CD4-positive, alpha-beta T cell treated with Interferon gamma for 1 hour (primary cell): ENCODE measurements at places on chromosomes 3 and 15.

- DNase-seq, result no peak
Measured at GRCh38 chr3:155572085-155572484, 172.8 kb downstream of the PLCH1 start.

DNA sequence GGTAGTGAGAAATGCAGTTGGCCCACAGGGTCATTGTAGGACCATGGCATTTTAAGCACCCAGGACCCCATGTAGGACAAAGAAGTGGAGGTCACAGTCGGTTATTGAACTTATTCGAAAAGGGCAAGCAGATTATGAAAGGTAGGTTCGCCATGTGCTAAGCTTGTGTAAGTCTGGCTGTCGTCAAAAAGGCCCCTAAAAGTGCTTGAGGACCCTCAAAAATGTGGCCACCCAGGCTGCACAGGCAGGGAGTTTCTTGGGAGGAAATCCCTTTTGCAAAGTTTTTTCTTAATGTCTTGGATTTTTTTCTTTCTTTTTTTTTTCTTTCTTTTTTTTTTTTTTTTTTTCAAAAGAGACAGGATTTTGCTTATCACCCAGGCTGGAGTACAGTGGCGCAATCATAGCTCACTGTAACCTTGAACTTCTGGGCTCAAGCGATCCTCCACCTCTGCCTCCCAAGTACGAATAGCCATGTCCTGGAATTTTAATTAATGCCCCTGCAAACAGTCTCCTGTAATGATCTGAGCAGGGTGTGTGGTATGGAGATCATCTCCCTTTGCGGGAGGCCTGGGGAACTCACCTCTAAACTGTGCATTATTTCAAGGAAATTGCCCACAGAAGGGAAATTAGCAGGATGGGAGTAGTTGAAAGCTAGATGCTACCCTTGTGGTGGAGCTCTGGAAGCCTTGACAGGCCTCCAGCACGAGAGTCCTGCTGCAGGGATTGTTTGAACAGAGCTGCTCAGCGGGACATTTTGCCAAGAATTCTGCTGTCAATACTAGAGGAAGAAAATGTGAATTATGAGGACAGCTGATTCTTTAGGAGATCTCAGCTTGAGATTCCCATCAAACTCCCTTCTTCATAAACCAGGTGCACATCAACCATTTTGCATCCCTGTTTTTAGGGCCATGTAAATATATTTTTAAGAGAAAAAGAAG, 28.4 kb downstream of the THSD4 start:
- no peak for DNase-seq

DNA sequence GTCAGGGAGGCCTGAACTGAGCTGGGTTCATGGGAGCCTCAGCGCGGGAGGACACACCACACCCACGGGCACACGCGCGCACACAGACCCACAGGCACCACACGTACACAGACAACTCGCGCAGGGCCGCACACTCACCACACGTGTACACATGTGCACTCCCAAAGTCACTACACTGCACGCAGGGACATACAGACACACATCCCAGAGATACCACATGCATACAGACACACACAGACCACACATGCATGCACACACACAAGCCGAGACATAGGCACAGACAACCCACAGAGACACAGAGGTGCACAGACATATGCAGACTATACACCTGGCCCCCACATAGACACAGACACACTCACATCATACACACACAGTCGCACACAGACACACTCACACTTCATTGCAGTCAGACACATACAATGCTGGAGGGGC, 1.1 kb upstream of the MGLL start:
- no peak for DNase-seq

- DNase-seq, result no peak
Measured at GRCh38 chr3:39420543-39420942, 14.0 kb downstream of the RPSA start.

- DNase-seq, result no peak
Measured at GRCh38 chr3:119279101-119279554, 15.1 kb upstream of the ARHGAP31 start.

DNA sequence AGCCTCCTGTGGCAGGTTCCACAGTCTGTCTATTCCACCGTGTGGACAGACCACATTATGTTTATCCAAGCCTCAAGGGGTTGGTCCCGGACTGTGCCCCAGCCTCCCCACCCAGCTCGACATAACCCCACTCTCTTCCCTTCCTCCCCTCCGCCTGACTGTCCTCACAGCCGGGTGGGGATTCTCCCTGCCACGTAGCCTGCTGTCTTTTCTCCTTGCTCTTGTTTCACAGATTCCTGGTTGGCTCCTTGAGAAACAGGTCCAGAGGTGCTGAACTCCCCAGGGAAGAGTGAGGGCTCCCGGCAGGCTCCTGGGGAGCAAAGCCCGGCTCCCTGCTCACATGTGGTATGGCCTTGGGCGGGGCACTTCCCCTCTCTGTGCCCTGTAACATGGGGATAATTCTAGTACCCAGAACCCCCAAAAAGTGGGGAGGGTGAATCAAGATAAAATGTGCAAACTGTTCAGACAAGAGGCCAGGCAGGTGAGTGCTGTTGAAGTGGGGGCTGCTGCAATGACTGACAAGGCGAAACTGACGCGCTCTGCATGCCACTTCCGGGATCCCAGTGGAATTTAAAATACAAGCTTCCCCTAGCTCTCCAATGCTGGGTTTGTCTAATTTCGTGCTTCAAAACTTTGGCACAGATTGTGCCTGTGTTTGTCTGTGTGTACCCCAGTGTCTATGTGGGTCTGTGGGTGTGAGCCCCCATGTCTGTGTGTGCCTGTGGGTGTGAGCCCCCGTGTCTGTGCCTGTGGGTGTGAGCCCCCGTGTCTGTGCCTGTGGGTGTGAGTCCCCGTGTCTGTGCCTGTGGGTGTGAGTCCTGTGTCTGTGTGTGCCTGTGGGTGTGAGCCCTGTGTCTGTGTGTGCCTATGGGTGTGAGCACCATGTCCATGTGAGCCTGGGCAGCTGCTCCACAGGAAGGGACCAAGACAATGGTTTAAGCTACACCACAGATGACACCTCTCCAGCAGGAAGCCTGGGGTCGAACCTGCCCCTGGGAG, 160.6 kb upstream of the IQSEC1 start:
- DNase-seq, result peak; percentile 51

DNA sequence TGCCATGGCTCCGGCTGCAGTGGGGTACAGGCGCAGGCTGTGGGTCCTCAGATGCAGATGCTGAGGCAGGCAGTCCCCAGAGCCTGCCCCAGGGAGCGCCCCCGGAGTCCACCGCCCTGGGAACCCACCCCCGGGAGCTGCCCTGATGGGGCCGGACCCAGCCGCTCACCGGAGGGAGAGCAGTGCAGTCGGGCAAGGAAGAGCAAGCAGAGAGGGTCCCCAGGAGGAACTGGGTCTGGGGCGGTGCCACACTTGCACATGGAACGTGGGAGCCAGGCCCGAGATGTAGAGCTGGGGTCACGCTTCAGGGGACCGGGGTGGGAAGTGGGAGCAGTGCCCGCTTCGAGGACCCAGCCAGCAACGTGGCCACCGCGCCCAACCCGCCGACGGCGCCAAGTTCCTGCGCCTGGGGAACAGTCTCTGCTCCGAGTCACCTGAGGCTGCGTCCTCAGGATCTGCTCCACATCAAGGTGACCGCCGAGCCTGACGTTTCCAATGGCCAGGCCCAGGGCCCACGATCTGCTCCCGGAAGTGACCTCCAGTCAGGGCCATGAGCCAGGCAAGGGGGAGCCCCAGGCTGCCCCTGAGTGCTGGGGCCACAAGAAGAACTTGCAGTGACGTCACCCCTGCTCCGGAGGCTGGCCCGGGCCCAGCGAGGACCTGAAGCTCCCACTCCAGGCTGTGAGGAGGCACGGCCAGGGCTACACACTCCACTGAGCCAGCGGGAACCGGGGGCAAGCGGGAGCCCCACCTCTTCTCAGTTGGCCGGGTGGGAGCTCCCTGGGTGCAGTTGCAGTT, 27.0 kb upstream of the TFG start:
- DNase-seq, result no peak

DNA sequence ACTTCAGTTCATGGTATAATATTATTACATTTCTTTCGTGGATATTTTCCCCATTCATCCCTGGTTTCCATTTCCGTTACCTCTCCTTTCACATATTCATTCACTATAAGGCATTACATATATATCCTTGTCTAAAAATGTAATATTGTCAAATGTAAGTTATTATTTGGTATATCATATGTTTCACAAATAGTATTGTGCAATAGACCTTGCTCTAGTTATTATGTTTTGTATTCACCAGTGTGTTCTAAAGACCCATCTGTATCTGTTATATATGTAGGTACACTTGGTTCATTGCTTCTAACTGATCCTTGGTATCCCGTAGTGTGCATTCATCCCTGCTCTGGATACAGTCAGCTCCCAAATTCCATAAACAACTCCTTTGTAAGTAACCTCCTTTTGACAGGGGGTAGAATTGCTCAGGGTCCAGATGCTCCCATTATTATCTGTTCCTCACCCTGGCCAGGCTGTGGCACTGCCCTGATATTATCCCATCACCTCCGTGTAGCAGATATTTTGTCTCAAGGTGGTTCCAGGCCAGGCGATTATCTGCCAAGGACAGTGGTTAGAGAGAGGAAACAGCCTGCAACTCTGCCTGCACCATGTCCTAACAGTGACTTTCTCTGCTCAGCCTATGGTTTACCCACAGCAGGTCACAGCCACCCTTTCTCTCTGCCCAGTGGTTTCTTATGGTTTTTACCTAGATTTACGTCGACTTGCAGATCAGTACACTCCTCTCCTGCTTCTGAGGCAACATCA, 29.2 kb downstream of the PAQR9 start:
- no peak for DNase-seq

DNA sequence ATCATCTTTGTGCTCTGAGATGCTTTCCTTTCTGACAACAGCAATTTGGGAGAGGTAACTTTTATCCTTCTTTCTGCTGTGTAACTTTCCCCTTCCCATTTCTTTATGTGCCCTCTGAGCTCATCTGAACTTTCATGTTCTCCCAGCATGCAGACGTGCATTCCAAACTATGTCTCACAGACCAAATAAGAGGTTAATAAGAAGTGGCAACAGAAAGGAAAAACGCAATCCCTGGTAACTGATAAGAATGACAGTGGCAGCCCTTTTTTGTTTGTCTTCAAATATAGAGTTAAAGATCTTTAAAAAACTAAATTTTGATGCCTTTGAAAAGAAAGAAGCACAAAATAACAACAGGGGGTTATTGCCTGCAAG, 533.4 kb downstream of the FOXP1 start:
- no peak for DNase-seq

DNA sequence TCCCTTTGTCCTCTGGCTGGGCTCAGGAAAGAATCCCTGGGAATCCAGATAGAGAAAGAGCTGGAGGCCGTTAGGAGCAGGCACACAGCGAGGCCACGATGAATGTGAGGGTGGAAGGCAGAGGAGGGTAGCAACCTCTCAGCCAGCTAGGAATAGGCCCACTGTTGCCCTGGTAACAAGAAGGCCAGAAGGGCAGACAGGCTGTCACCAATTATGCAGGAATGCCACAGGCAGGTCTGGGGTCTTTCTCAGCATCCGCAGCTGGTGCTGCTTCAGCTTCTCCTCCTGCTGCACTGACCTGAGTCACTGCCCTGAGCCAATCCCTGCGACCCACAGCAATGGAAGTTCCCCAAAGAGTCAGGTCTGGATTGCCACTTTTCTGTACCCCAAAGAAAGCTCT, 62.8 kb upstream of the C3orf80 start:
- DNase-seq, result no peak

DNA sequence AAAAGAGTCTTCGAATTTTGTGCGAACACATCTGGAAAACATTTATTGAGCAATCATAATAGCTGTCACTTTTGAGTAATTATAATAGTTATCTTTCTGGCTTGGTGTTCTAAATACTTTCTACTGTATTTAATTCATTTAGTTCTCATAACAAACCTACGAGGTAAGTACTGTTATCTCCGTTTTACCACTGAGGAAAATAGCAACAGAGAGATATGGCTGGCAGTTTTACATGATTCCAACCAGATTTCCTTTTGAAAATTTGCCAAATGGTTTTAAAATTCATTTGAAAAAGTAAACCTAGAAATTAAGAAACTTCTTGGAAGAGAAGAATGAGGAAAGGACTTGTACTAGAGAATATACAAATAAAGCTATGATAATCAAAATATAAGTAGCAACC, 37.3 kb upstream of the MGA start:
- no peak for DNase-seq

GRCh38 chr15:89451846-89452245, 44.5 kb downstream of the RHCG start:
- no peak for DNase-seq

GRCh38 chr15:39495871-39496840, 84.7 kb upstream of the THBS1 start:
- no peak for DNase-seq

DNA sequence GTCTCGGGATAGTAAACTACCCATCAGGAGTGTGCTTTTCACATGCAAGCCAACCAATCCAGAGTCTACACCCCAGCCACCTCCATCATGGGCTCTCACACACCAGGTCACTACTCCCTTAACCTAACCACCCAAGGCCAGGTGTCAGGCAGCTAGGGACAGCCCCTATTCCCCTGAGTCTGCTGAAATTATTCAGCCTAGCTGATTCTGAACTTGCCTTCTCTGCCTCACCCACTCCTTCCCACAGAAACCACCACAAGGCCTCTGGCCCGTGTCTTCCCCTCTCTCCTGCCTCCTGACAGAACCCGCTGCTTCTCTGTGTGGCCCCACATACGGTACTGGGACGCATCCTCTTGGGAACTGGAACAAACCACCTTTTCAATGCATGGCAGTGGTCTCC, 82.1 kb downstream of the PCSK6 start:
- DNase-seq, result no peak

GRCh38 chr3:49022688-49023171, 809 bp downstream of the NDUFAF3 start:
- DNase-seq, result no peak

DNA sequence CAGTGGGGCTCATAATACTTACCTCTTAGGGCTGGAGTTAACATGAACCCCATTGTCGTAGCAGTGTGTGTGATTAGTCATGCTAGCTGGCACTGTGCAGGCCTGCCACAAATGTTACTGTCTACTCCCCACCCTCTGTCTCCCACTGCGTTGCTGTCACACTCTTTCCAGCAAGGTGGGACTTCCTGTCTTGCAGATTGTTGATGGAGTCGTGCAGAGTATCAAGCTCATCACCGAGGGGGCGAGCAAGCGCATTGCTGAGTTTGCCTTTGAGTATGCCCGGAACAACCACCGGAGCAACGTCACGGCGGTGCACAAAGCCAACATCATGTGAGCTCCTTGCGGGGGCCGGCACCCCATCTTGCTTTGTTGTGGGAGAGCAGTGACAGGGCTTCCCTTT, 12.9 kb downstream of the IDH3A start:
- no peak for DNase-seq

DNA sequence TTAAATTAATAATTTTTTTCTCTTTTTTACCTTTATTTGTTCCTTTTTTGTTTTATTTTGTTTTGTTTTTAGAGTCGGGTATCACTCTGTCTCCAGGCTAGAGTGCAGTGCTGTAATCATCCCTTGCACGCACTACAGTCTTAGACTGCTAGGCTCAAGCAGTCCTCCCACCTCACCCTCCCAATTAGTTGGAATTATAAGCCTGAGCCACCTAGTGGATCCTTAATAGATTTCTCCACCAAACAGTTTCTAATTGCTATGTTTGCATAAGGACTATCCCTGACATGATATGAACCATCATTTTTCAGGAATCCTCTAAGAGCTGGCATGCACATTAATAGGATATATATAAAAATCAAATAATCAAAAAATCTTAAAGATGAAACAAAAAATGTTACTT, 993.2 kb downstream of the OTOL1 start:
- no peak for DNase-seq

GRCh38 chr15:82851981-82852511, 42.6 kb downstream of the WHAMM start:
- DNase-seq, result no peak

- DNase-seq, result peak; percentile 71
Measured at GRCh38 chr15:72199721-72200212, 2.2 kb upstream of the GRAMD2A start.

- no peak for DNase-seq
Measured at GRCh38 chr15:71874245-71874644, 63.9 kb downstream of the NR2E3 start.
